ENCODE measurements at places on chromosomes 4 and X.

GRCh38 chr4:109302361-109303139, at the start of gene COL25A1:
Gene COL25A1 (minus strand): TSS chr4:109302658.
- DNase-seq: peak; percentile 69

- DNase-seq: no peak
Observed at GRCh38 chr4:105361053-105361452, 112.8 kb downstream of the PPA2 start.

GRCh38 chr4:146478009-146478408, 43.7 kb downstream of the SLC10A7 start:
- DNase-seq: no peak

DNA sequence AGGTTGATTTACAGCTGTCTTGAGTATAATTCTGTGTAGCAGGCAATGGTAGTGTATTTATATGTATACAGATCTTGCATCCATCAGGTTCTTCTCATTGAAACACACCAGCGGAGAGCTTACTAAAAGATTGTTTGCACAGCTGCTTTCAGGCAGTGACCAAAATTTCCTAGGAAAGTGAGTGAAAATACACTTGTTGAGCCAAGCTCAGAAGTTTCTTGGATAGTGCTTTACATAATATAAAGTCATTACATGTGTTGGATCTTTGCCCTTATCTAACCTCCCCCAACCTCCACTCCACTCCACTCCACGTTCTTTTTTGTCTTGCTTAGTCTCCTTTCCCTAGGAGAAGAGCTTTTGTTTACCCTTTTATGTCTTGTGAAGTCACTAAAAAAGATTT, 34.1 kb downstream of the CNKSR2 start:
- no peak for DNase-seq

- DNase-seq: no peak
Observed at GRCh38 chr4:62429297-62429696, 1229.2 kb downstream of the ADGRL3 start.

- DNase-seq: no peak
Observed at GRCh38 chr4:141339966-141340365, 119.3 kb downstream of the ZNF330 start.

GRCh38 chr4:56976837-56977320, 527 bp downstream of the NOA1 start:
- peak; percentile 63 for DNase-seq

DNA sequence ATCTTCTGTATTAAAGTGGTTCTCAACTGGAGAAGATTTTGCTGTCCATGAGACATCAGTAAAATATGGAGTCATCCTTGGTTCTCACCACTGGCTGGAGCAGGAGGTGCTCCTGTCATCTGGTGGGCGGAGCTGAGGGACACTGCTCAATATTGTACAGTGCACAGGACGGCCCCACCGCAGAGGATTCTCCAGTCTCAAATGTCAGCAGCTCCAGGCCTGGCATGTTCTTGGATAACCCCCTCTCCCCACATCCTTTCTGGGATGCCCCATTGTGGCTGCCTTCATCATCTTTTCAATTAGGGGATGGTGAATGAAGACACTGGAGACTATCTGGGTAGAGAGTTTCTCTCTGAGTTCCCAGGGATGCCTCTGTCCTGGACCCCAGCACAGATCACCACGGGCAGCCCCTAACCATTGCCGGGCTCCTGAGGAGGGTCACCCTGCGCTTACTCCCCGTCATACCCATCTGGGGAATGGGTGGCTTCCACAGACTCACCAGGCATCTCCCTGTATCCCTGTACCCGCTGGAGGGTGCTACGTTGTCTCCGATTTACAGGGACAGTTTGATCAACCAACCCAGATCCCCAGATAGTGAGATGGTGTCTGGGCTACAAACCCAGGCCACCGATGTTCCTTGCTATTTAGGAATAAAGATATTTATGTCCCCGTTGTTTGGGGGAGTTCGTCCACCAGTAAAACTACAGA, 21.9 kb upstream of the P2RY8 start:
- no peak for DNase-seq

DNA sequence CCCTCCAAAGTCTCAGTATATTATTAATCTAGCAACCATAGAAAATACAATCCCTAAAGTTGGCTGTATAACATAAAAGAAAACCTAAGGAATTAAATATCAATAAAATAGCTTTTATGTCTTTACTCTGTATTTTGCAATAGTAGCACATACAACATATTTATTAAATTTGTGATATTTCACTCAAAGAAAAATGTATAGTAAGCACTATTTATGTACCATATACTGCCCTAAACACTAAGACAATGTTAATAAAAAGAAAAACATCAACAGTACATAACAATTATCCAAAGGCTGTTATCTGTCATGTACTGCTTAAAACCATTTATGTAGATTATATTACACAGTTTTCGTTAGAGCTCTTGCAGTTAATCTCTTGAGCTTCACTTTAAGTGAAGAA, 834.5 kb upstream of the INTU start:
- no peak for DNase-seq

GRCh38 chr4:146072376-146072775, 103.1 kb upstream of the LSM6 start:
- DNase-seq: no peak

GRCh38 chr4:77155631-77156452, 1.2 kb upstream of the CCNG2 start:
- DNase-seq: no peak

DNA sequence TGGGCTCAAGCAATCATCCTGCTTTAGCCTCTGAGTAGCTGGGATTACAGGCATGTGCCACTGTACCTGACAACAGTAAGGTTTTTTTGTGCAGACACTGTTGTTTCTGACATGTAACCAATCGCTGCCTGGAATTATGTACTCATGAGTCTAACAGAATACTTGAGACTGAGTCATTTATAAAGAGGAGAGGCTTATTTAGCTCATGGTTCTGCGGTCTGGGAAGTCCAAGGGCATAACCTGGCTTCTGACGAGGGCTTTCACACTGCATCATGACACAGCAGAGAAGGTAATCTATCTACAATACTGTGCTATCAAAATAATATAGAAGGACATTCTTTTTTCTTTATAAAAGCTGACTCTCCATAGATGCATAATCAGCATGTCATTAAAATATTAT, 115.5 kb upstream of the STOX2 start:
- no peak for DNase-seq

GRCh38 chr4:8463811-8464210, 23.2 kb downstream of the TRMT44 start:
- DNase-seq: no peak

GRCh38 chr4:153294631-153295030, 49.9 kb upstream of the MND1 start:
- no peak for DNase-seq

- no peak for DNase-seq
Observed at GRCh38 chr4:119835613-119835910, 207.0 kb upstream of the PDE5A start.

DNA sequence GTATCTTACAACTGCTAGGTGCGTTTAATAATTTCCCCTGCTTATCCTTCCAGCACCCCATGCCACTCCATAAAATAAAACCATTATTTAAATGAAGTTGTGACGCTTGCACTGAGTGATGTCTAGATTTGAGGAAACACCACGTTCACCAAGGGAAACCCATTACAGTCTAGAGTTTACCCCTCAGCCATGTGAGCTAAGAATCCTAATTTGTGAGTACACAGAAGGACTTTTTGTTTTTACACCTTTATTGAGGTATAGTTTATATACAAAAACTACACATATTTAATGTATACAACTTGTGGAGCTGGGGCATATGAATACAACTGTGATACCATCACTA, 326.8 kb downstream of the RAPGEF2 start:
- DNase-seq: no peak

- no peak for DNase-seq
Observed at GRCh38 chr4:16007471-16008095, 44.6 kb upstream of the FGFBP2 start.

- no peak for DNase-seq
Observed at GRCh38 chrX:153029875-153030274, 26.4 kb upstream of the PNMA3 start.

- no peak for DNase-seq
Observed at GRCh38 chrX:8341814-8342590, 122.6 kb upstream of the VCX3B start.

GRCh38 chrX:73267979-73268378, 53.3 kb upstream of the NAP1L2 start:
- DNase-seq: no peak

GRCh38 chr4:128159967-128160366, 98.9 kb downstream of the LARP1B start:
- DNase-seq: no peak

GRCh38 chrX:109299091-109299490, 182.8 kb downstream of the GUCY2F start:
- no peak for DNase-seq

- DNase-seq: no peak
Observed at GRCh38 chrX:127708155-127708554, 344.0 kb downstream of the ACTRT1 start.

DNA sequence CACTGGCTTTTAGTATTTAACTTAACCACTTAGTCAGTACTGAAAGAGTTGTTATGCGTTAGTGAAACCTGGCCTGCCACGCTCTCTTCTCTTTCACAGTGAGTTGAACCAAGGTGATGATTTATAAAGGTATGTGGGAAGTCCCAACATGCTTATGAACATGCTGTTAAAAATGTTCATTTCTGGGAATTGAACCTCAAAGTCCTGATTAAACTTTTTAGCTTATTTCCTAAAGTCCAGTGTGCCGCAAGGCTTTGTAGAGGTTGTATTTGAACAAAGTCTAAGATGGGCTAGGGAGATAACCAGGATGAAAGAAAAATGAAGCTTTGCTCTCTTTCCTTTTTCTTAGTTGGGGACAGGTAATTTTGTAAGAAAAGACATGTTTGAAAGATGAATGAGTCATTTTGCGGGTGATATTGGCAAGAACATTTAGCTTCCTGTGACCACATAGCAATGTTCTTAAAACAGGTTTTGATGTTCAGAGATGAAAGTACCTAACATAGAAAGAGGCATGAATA, 270.3 kb downstream of the DTHD1 start:
- no peak for DNase-seq

- DNase-seq: peak; percentile 36
Observed at GRCh38 chrX:39808471-39808917, 289.3 kb downstream of the BCOR start.

DNA sequence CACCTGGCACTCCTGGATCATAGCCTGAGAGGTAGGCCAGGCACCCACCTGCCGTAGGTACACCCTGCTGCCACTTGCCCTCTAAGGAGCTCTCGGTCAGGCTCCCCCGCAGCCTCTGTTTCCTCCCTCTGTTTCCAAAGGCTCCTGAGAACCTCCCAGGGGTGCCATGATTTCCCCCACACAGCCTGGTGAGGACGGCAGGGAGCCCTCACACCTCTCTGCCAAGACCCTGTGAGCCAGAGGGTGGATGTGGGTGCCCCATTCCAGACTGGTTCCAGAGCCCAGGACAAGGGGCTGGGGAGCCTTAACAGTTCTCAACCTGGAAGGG, 1.6 kb upstream of the ABLIM2 start:
- DNase-seq: peak; percentile 13

- DNase-seq: no peak
Observed at GRCh38 chrX:39681885-39682284, 415.9 kb downstream of the BCOR start.

GRCh38 chrX:8306291-8306925, 135.3 kb upstream of the VCX2 start:
- no peak for DNase-seq

- DNase-seq: peak; percentile 36
Observed at GRCh38 chr4:13331827-13332226, 152.3 kb downstream of the RAB28 start.

GRCh38 chrX:98405376-98405775, 1521.7 kb downstream of the RPA4 start:
- DNase-seq: no peak

- peak; percentile 97 for DNase-seq
Observed at GRCh38 chr4:83034630-83035494, at the start of gene COPS4. Gene COPS4 (plus strand): TSS chr4:83035183. CDS start chr4:83035225, 42 bp downstream.

DNA sequence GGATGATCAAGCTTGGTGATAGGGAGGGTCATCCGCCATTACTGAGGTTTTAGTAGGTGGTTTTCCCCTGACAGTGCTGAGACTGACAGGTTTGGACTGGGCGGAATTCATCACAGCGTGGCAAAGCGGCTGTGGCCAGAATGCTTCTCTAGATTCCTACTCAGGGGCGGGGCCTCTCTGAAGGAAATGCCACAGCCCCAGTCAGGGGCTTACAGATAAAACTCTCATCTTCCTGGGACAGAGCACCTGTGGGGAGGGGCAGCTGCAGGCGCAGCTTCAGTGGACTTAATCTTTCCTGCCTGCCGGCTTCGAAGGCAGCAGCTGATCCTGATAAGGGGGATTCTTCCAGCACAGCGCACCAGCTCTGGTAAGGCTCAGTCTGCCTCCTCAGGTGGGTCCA, 316.7 kb downstream of the RPA4 start:
- DNase-seq: no peak

DNA sequence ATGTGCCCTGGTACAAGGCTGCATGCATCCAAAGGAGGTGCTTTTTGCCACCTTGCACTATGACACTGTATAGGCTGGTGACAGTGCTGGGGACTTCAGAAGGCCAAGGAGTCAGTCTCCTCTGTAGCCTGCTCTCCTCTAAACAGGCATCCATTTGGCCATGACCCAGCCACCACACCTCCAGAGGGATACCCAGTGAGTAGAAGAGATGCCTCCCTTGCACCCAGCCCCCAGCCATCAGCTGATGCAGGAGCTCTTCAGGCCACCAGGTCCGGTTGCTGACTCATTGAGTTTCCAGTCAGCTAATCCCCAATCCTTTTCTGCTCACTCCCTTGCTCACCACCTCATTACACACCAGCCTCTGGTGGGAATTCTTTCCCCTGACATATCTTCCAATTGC, 99.8 kb downstream of the PJA1 start:
- DNase-seq: no peak

DNA sequence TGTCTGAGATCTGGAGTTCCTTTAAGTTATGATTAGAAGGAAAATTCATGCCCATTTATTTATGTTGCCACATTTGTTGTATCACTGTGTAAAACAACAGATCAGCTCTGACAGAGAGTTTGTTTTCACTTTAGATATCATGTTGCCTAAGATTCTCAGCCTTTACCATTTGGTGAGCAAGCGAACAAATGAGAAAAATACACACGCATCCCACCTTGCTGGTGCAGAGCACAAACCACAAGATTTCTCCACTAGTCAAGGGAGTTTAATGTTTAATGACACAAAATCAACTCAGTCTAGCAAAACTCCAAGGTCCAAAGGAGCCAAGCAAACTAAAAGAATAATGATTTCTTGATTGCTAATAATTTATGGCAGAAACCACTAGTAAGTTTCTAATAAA, 27.7 kb downstream of the FGF5 start:
- DNase-seq: no peak

- DNase-seq: no peak
Observed at GRCh38 chrX:15874672-15875071, 20.1 kb upstream of the AP1S2 start.

DNA sequence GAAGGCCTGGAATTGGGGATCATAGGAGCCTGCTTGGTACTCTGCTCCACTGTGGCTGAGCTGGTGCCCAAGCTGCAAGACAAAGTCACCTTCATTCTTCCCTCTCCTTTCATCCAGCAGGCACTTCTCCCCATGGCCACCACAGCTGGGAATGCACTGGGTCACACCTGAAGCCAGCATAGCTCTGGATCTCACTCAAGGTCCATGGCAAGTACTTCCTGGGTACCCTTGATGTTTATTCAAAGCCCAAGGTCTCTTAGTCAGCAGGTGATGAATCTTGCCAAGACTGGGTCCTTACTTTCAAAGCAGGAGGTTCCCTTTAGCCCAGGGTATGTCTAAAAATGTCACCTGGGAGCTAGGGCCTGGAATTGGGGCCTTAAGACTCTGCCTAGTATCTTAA, 4.9 kb upstream of the SLC4A4 start:
- DNase-seq: no peak

- no peak for DNase-seq
Observed at GRCh38 chr4:93670434-93670833, 158.1 kb upstream of the ATOH1 start.

GRCh38 chrX:13472975-13473374, 96.4 kb upstream of the EGFL6 start:
- DNase-seq: no peak

All from left ventricle myocardium superior (tissue), 1 donor.